ENCODE measurements at places on chromosomes 12 and 14. TPM values are rescaled to one million over a fixed set of nuclear protein-coding genes. Genes with fewer than 3 reads are reported as not detected.

The DCD gene
- not detected for total RNA-seq

The USP15 gene
- total RNA-seq: 82.5 TPM

GRCh38 chr12:122659579-122659978, 43.6 kb downstream of the HCAR2 start:
- no peak for DNase-seq

DNA sequence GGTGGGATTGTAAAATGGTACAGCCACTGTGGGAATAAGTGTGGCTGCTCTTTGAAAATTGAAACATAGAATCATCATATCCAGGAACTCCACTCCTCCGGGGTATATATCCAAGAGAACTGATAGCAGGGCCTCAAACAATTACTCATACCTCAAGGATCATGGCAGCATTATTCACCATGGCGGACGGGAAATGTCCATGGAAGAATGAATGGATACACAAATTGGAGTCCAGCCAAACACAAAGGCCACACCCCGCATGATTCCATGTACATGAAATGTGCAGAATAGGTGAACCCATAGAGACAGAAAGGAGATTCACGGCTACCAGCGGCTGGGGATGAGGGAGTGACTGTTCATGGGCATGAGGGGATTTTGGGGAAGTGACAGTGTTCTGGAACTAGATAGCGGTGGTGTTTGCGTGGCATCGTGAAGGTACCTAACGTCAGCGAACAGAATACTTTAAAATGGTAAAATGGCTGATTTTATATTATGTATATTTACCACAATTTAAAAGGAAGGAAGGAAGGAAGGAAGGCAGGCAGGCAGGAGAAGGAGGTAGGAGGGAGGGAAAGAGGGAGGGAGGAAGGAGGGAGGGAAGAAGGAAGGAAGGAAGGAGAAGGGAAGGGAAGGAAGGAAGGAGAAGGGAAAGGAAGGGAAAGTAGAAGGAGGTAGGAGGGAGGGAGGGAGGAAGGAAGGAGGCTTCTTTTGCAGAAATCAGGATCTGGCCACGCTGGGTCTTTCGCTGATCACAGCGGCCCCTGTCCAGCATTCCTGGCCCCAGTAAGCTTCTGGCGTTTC, 14.1 kb upstream of the NCOR2 start:
- DNase-seq: no peak

- no peak for DNase-seq
Measured at GRCh38 chr12:26808766-26809476, 24.1 kb downstream of the ITPR2 start.

The MYF6 gene
- total RNA-seq: not detected

DNA sequence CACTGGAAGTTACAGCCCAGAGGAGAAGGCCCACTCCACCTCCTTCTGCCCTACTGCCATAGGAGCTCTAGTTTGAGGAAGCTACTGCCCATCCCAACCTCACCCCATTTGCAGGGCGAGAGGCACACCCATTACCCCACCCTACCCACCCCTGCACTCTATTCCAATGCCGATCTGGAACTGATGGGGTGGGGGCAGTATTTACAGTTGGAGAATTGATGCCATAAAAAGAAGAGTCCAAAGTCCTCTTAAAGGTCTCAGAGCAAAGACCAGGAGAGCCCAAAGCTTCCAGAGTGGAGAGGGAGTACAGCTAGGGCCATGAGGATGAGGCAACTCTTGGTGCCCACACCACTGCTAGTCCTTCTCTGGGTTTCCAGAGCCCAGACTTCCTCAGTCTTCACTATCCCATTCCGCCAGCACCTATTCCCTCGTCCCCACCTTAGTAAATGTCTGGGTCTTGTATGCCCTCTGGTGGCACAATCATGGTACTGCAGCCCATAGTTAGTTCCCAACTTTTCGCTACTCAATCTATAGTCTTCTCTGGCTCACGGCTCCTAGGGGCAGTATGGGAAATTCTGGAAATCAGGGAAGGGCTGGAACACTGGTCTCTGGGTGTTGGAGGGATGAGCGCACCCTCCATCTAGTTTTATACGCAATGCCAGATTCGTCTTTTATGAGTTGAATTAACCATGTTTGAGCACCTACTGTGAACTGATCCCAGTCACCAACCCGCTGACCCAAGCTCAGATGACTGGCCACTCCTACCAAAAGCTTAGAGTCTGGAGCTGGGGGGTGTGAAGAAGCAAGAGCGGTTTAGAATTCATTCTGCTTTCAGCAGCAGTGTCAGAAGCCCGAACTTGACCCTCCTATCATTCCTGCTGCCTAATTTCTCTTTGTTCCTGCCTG, 6.9 kb upstream of the ADCY6 start:
- DNase-seq: peak; percentile 75

The CKB gene
- total RNA-seq: 31.7 TPM

DNA sequence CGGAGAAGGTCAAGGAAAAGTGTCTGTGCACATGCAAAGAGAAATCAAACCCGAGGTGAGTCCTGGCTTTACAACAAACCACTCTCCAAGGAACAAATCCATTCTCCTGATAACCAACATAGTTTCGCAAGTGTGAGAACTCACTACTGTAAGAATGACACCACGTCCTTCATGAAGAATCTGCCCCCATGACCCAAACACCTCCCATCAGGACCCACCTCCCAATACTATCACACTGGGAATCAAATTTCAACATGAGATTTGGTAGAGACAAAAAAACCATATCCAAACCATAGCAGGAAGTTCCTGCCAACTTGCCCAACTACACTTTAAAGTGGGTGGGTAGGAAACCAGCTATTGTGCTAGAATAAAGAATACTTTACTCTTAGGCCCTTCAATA, 2.4 kb upstream of the ERC1 start:
- peak; percentile 18 for DNase-seq

The KLRC2 gene
- not detected for total RNA-seq

- DNase-seq: no peak
Measured at GRCh38 chr12:130828895-130829294, 10.2 kb downstream of the STX2 start.

GRCh38 chr12:6820166-6820565, 1.5 kb upstream of the GPR162 start:
- DNase-seq: no peak

DNA sequence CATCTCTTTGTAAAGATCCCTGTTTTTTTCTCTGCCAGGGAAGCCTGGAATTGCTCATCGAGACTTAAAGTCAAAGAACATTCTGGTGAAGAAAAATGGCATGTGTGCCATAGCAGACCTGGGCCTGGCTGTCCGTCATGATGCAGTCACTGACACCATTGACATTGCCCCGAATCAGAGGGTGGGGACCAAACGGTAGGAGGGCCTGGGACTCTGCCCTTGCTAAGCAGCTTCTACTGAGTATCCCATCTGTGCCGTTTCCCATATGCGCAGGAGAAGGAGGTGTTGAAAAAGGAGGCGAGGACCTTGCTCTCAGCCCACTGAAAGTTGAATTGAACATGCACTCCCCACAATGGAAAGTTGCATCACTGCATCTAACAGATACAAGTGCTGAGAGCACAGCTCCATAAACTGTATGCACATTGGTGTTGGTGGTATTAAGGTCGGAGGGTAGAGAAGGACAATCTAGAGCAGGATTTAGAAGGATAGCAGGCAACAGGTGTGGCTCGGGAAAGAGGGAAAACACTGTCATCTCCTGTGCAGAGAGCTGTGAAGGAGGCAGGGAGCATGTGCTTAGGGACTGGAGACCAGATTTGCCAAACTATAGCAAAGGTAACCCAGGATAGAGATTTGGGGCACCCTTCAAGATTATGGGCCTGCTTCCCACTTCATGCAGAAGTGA, 21.5 kb upstream of the TAMALIN start:
- no peak for DNase-seq

DNA sequence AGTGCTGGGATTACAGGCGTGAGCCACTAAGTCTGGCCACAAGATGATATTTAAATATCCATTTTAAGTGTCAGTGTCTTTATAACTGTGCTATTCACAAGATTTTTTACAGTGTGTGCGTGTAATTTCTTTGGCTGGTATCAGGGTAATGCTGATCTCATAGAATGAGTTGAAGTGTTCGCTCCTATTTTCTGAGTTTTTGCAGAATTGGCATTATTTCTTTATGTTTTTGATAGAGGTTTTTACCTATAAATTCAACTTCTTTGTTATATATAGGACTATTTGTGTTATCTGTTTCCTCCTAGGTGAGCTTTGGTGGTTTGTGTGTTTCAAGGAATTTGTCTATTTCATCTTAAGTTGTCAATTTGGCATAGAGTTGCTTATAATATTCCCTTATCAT, 45.6 kb downstream of the FOXN4 start:
- DNase-seq: no peak

The DLGAP5 gene
- 40.3 TPM for total RNA-seq

The RPGRIP1 gene
- not detected for total RNA-seq

DNA sequence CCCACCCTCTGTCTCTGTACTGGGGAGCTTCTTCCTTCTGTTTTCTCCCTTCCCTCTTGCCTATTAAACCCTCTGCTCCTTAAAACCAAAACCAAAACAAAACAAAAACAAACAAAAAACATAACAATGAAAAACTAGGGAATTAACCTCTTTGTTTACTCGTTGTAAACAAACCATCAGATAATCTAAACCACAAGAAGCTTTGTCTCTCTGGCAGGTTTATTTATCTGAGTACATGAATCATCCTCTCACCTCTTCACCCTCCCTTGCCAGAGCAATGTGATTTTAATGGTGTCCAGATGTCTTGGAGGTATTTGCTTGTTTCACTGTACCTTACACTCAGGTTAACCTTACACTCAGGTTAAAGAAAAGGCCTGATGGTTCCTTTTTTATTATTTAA, 66.1 kb downstream of the DYRK2 start:
- peak; percentile 40 for DNase-seq

DNA sequence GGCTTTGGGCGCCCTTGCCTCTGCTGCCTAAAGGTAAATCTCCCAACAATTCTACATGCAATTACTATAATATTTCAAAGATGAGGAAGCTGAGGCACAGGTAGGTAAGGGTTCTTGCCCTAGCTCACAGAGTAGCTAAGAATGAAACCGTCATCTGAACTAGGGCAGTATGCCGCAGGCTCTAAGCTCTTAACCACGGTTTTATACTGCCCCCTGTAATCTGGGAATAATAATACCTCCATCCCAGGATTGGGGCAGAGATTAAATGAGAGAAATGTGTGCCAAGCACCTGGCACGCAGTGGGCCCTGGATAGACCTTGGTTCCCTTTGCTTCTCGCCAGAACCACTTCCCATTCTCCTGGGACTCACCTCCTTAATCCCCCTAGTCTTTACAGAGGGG, 1.5 kb upstream of the HRK start:
- peak; percentile 61 for DNase-seq

GRCh38 chr12:6745741-6746525, 7.0 kb downstream of the MLF2 start:
- no peak for DNase-seq

The IAPP gene
- total RNA-seq: not detected

DNA sequence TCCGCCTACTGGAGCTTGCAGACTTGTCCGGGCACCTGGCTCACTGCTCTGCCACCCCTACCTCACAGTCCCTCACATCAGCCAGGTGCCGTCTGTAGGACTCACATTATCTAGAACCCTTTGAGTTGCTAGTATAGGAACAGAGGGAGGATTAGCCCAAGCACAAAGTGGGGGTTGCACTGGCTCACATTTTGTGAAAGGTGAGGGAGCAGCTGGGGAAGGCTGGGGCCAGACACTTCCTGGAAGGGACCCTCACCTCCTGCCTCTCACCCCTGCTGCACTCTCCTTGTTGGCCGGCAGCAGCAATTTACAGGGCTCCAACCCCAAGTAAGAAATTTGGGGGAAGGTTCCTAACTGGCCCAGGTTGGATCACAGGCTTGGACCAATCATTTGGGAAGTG, 1031.6 kb downstream of the BCL11B start:
- no peak for DNase-seq

The SLIRP gene
- 226 TPM for total RNA-seq

- DNase-seq: peak; percentile 25
Measured at GRCh38 chr14:94474581-94475031, 1.4 kb downstream of the SERPINA9 start.

DNA sequence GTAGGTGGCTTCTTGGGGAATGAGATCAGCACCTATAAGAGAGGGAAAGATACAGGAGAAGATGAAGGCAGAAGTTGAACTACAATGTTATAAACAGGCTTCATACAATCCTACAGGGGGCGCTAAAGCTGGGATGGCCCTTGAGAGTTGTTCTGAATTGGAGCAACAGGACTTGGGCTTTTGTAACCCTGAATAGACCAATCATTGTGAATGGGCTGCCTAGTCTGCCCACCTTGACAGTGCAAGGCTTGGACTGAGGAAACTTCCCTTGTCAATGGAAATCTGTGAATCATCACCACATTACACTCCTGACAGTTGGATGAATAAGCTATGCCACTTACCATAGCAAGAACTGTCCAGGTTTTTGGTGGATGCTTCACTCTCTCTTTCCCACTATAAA, 306.1 kb downstream of the KCNC2 start:
- no peak for DNase-seq

DNA sequence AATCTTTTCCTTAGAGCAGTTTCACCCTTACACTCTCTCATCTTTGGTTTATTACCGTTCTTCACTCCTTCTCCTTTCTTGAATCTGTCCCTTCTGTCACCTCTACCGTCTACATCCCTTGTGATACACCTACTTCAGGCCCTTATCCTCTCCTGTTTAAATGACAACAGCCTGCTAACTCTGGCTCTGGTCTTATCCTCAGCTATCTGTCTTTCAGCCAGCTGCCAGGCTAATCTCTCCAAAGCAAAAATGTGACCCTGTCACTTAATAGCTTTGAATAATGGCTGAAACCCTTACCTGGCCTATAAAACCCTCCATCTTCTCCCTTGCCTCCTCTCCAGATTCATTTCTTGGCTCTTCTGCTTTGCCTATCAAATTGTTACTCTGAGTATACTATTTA, 32.3 kb downstream of the BEST3 start:
- DNase-seq: no peak

The RAP1B gene
- 262 TPM for total RNA-seq

GRCh38 chr14:68210729-68211299, 391.2 kb downstream of the RAD51B start:
- peak; percentile 99 for DNase-seq

- DNase-seq: no peak
Measured at GRCh38 chr12:11677752-11678151, 28.3 kb downstream of the ETV6 start.

The SSPN gene
- total RNA-seq: 7.8 TPM

- DNase-seq: peak; percentile 15
Measured at GRCh38 chr12:96078231-96079135, 43.1 kb upstream of the LTA4H start.

- DNase-seq: no peak
Measured at GRCh38 chr14:91884664-91885063, 17.3 kb upstream of the TC2N start.

DNA sequence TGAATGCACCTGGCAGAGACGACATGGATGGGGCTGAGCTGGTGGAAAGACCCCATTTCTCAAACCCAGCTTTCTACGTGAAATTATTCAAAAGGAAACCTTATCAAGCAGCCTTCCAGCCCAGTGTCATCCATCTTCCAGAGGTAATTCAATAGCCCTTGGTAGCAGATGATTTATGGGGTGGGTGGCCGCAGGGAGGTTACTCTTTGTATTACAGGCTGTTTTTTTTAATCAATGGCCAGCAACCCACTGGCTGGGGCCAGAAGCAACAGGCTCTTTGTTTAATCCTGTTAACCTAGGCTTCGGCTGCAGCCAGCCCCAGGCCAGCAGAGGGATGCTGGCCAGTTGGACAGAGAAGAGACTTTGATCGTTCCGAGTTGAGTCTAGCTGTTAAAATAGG, 139.8 kb upstream of the SRRM4 start:
- DNase-seq: no peak

The SCN8A gene
- 14.7 TPM for total RNA-seq

The RASAL1 gene
- not detected for total RNA-seq

The PRKAG1 gene
- total RNA-seq: 106 TPM

- peak; percentile 100 for DNase-seq
Measured at GRCh38 chr14:69999261-69999674, 120.1 kb downstream of the SMOC1 start.

- DNase-seq: no peak
Measured at GRCh38 chr12:123266679-123267277, 4.9 kb downstream of the CDK2AP1 start.

The MYBPC1 gene
- total RNA-seq: not detected
